Endothelial cell of umbilical vein (primary cell): ENCODE measurements at places on chromosomes 3 and 15. TPM values are rescaled to one million over a fixed set of nuclear protein-coding genes. Genes with fewer than 3 reads are reported as not detected.

GRCh38 chr15:65963911-65964482 lies 94.7 kb downstream of the RAB11A start:
- no peak for DNase-seq

DNA sequence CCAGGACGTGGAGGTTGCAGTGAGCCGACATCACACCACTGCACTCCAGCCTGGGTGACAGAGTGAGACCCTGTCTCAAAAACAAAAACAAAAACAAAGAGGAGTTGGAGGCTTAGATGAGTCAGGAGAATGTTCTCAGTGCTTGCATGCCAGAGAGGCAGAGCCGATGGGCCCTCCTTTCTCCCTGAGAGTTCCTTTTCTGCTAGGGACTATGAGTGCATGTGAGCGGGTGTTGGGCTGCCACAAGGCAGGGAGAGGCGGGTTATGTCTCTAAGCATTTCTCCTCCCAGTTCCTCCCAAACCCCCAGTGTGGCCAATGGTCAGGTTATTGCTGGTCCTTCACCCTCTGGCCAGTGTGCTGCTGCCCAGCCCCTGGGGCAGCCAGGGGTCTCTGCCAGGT lies 45.1 kb downstream of the RTP1 start:
- no peak for DNase-seq

CHRM5 gene
- total RNA-seq, result not detected in 2 replicates

- no peak for DNase-seq
Measured at GRCh38 chr3:11254876-11255275, 17.3 kb upstream of the ATG7 start.

- DNase-seq, result no peak
Measured at GRCh38 chr15:100569391-100569790, 32.6 kb downstream of the LINS1 start.

- DNase-seq, result peak; percentile 86
Measured at GRCh38 chr3:49132437-49133225, at the start of gene LAMB2. LAMB2 (minus strand) TSS chr3:49133050; CDS start chr3:49132867, 183 bp downstream.

ZNF662 gene
- total RNA-seq, result 0.83 and 4.3 TPM in 2 replicates

HRG gene
- total RNA-seq, result not detected in 2 replicates

DNA sequence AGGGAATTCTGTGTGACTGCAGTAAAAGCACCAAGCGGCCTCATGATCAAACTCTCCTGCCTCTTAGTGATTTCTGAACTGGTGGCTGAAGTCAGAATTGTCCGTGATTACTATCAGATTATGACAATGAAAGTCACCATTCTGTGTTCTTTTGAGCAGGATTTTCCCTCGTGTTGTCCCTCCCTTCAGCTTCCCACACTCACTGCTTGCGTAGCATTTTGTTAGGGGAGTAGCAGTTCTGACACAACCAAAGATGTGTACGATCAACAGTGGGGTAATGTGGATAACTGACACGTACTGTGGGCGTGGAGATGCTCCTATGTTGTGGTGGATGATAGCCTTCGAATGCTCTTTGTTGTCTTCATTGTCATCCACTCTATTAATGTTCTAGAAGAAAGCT lies 67.8 kb upstream of the ICE2 start:
- DNase-seq, result no peak

POTEB gene
- total RNA-seq, result not detected in 2 replicates

LCTL gene
- not detected in 2 replicates for total RNA-seq

- peak; percentile 52 for DNase-seq
Measured at GRCh38 chr3:171351676-171352075, 108.5 kb downstream of the TNIK start.

GRCh38 chr15:87746333-87746732 lies 510.2 kb downstream of the NTRK3 start:
- DNase-seq, result no peak

TRH gene
- not detected in 2 replicates for total RNA-seq

NKTR gene
- 92.6 and 99.0 TPM in 2 replicates for total RNA-seq

DNA sequence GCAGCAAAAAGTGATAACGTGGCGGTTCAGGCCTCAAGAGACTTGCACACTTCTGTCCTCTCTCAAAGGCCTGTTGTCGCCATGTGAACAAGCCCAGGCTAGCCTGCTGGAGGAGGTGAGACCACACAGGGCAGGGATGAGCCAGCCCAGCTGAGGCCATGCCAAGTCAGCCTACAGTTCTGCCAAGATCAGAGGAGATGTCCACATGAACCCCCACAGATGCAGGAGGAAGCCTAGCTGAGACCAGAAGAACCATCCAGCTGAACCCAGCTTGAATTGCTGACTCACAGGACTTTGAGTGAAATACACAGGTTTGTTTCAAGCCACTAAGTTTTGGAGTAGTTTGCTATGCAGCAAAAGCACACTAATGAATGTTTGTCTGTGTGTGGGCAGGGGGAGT lies 50.3 kb upstream of the SEC13 start:
- DNase-seq, result no peak

GRCh38 chr3:17730318-17730967 lies 12.0 kb downstream of the TBC1D5 start:
- DNase-seq, result peak; percentile 60

DNA sequence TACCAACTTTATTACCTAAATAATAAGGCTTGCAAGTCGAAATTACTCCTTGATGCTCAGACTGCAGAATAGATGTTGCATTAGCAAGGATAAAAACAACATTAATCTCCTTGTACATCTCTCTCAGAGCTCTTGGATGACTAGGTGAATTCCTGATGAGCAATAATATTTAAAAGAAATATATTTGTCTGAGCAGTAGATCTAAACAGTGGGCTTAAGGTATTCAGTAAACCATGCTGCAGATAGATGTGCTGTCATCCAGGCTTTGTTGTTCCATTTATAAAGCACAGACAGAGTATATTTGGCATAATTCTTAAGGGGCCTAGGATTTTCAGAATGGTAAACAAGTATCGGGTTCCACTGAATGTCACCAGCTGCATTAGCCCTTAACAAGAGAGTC lies 257.1 kb downstream of the TUSC7 start:
- no peak for DNase-seq

GRCh38 chr15:77527164-77527778 lies 105.4 kb downstream of the LINGO1 start:
- no peak for DNase-seq

- DNase-seq, result no peak
Measured at GRCh38 chr3:55565521-55565920, 78.4 kb upstream of the WNT5A start.

GOLGA8S gene
- 0.42 and 0.55 TPM in 2 replicates for total RNA-seq

GRCh38 chr3:193057616-193058015 lies 140.0 kb upstream of the MB21D2 start:
- DNase-seq, result no peak

ROBO2 gene
- 0.23 TPM in 1 of 2 replicates, not detected in the other for total RNA-seq

- DNase-seq, result no peak
Measured at GRCh38 chr15:66872405-66872804, 170.4 kb downstream of the SMAD6 start.

LMAN1L gene
- not detected in 2 replicates for total RNA-seq

CAMK2N2 gene
- not detected in 2 replicates for total RNA-seq

DNA sequence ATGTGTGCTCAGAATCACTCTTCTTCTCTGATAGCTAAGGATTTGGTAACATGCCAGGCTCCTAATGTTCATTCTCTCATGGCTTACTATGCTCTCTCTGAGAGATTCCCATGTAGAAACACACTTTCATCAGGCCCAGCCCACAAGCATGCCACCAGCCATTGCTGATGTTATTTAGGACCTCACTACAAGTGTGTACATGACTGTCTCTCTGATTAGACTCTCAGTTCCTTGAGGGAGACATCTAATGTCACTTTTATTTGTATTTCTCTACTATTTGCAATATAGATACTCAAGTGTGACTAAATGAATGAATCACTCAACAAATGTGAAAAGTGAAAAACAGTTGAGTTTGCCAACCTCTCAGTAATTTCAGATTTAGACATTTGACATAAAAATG lies 84.3 kb upstream of the ARL6 start:
- no peak for DNase-seq

DNA sequence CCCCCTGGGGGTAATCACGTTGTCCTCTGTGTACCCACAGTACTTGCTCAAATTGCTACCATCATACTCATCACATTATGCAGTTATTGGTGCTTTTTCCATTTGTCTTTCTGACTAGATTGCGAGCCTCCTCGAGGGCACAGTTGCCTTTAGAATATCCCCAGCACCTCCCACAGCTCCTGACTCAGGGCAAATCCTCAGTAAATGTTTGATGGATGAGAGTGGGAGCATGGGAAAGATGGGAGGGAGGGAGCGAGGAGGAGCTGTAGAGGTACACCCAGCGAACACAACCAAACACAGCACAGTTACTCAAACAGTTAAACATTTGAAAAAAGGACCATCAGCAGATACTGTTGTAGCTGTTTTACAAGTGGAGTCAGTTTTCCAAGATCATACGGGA lies 27.9 kb downstream of the SIDT1 start:
- no peak for DNase-seq

- DNase-seq, result no peak
Measured at GRCh38 chr3:30268288-30268687, 338.1 kb upstream of the TGFBR2 start.

ITGA11 gene
- total RNA-seq, result 0.18 and 0.58 TPM in 2 replicates

- DNase-seq, result no peak
Measured at GRCh38 chr3:180253283-180253682, 216.5 kb upstream of the PEX5L start.
